ENCODE measurements at places on chromosomes 6 and 20. TPM values are rescaled to one million over a fixed set of nuclear protein-coding genes. Genes with fewer than 3 reads are reported as not detected.

Gene SLC16A10
- polyA plus RNA-seq, result not detected

Gene CAPN11
- not detected for polyA plus RNA-seq

Gene TPD52L1
- 16.5 TPM for polyA plus RNA-seq

Gene MDN1
- 5.9 TPM for polyA plus RNA-seq

Gene LAMA2
- 19.5 TPM for polyA plus RNA-seq

Gene SYNDIG1
- polyA plus RNA-seq, result 0.02 TPM

Gene PSMA7
- polyA plus RNA-seq, result 342 TPM

Gene EYA2
- polyA plus RNA-seq, result 0.37 TPM

Gene YWHAB
- 321 TPM for polyA plus RNA-seq
